Stimulated activated CD4-positive, alpha-beta T cell treated with anti-CD3 and anti-CD28 coated beads, Interleukin-4, amount 100 ng/mL, for 4 hours (primary cell): ENCODE measurements at places on chromosomes 11 and 22.

DNA sequence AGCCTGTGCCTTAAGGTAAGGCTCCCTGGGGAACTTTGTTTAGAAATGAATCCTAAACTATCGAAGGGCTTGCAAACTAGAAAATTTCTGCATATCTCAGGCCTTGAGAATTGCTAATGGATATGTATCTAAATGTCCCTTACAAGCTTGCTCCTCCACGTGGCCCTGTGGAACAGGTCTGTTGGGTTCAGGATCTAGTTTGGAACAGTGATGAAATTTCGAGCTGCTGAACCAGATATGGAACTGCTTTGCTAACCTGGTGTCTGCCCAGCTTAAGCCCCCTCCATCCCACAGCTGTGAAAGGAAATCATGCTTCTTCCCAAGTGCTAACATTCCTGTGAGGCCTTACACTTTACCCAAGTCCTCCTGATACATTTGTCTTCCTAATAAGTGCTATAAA, 11.6 kb downstream of the SREBF2 start:
- DNase-seq: no peak

GRCh38 chr11:69609351-69609750, 31.6 kb upstream of the CCND1 start:
- no peak for DNase-seq

- DNase-seq: no peak
Observed at GRCh38 chr22:44462246-44463010, 35.6 kb downstream of the RTL6 start.

DNA sequence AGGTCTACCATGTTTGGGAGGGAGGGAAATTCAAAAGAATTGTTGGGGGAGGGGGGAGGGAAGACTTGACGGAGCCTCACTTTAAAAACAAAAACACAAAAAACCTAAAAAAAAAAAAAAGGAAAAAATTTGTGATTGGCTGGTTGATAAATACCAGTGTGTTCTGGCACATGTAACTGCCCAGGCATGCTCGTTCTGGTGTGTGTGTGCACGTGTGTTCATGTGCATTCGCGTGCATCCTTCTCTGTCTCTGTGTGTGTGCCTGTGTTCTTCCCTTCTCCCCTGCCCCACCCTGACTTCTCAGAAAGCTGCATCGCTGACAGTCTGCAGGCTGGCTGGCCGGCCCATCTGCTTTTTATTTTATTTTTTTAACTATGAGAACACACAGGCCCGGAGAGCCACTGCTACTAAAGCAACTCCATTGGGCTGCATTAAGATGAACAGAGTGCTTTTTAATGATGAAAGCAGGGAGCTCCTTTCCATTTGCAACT, 22.6 kb upstream of the ADSL start:
- no peak for DNase-seq

DNA sequence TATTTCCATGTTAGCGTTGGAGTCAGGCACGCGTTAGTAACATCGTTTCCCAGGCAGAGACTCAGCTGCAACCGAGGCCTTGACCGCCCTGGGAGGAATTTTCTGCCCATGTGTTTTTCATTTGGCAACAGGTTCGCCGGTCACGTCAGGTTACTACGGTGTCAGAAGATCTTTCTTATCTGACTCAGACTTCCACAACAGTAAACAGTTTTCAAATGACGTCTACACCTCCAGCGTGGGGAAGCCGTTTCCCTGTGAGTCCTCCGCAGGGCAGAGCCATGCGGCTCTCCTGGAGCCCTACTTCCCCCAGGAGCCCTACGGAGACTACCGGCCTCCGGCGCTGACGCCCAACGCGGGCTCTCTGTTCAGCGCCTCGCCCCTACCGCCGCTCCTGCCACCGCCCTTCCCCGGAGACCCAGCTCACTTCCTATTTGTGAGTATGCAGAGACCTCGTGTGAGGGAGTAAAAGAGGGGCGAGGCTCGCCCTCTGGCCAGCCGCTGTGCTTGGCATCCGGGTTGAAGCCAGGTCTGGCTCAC, 14.3 kb upstream of the POU2AF3 start:
- DNase-seq: no peak

GRCh38 chr22:17943533-17944249, 80.7 kb downstream of the MICAL3 start:
- DNase-seq: no peak

DNA sequence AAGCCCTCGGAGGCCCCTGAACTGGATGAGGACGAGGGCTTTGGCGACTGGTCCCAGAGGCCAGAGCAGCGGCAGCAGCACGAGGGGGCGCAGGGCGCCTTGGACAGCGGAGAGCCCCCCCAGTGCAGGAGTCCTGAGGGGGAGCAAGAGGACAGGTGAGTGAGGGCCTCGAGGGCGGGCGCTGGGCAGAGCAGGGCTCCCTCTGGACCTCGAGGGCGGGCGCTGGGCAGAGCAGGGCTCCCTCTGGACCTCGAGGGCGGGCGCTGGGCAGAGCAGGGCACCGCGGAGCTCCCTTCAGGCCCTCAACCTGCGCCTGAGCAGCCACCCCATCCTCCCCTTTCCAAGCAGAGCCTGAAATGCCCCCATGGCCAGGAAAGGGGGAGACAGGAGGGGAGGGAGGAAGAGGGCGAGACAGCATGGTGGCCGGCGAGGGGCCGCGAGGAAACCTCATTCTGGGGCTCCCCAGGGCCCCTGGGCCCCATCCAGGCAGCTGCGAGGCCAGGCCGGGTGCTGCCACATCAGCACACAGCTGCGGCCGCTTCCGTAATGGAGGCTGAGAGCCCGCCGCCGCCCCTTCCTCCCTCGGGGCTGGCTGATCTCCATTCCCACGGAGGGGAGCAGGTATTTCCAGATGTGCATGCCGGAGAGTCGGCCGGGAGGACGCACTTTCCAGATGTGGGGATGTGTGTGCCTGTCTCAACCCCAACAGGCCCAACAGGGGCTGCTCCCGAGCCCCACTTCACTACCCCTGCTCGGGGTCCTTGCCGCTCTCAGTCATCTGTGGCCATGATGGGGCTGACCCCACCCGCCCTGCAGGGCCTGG, 10.0 kb downstream of the PRR33 start:
- DNase-seq: no peak

GRCh38 chr11:16604794-16605388, 133.6 kb upstream of the C11orf58 start:
- DNase-seq: peak; percentile 18

DNA sequence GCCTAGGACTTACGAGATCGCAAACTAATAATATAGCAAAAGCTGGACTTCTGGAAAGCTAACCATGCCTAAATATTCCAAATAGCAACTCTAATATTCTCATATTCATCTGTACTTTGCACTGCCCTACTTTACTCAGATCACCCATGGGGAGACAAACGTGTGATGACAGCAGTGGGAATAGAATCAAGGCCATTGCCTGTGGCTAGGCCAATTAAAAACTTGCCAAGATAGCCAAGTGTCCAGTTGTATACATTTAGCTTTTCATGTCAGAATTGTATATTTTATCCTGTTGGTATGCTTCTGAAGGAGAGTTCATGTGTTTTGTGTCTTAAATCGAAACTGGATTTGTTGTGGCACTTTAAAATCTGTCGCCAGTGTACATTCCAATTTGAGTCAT, 1.2 kb upstream of the CEP126 start:
- DNase-seq: no peak

GRCh38 chr11:88704485-88704884, 361.3 kb downstream of the GRM5 start:
- no peak for DNase-seq

DNA sequence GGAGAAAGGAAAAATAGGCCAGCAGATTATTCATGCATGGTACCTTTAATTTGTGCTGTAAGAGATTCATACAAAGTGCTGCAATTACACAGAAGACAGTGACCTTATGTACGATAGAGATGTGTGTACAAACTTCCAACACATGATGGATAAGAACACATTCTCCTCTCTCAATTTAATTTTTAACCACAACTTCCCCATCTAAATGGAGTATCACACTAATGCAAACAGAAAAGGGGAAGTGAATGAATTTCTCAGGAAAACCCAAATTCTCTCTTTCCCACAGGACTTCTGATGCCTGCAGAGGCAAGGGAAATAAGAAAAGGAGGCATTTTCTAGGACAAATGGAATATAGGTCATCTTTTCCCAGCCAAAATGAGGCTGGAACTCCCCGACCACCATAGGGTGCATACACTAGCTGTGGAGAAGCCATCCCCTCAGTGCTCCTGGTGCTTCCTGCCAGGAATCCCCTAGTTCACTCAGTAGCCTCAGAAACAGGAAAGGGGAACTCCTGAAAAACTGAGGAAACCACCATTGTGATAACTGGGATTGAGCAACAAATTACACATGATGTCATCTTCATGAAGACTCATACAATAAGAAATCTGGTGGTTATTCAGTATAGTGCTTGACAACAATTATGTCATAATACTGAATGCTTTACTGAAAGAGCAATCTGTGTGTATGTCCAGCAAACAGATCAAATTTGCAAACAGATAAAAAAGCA, 22.4 kb downstream of the MMP10 start:
- no peak for DNase-seq

GRCh38 chr11:45667929-45668680, 2.7 kb upstream of the CHST1 start:
- no peak for DNase-seq

- DNase-seq: no peak
Observed at GRCh38 chr11:75720639-75721038, 3.0 kb downstream of the MOGAT2 start.

DNA sequence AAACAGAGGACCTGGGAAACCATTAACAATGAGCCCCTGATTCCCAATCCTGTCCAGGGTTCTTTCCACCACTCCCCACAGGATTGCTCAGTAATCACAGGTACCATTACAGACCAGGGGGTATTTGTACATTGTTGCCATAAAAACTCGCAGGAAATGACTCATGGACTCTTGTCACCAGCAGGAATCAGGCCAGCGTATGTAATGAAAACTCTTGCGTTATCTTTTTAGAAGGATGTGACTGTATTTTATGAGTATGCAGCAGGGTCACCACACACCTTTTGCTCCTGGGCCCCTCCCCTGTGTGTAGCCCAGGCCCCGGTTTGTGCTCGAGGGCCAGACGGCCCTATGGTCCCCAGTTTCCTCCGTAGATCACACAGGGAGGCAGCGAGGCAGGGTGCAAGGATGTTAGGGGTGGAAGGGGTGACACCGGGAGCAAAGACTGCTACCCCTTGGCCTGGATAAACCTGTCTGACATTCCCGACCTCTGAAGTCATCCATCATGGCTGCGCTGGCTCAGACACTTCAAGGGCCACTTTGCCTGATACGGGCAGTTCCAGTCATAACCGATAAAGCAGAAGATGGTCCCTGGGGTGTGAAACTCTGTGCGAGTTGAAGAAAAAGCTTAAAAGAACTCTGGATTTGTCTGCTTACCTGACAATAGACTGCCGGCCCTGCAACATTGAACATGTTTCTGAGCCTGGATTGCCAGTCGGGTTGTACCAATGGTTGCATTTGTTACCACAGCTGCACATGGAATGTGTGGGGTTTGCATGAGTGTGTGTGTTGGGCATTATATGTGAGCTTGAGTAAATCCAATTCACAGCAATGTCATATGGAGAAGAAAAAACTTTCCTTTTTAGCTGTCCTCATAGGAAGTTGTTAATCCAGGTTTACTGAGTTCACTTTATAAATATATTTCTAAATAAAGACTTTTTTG, 56.9 kb downstream of the MICAL2 start:
- DNase-seq: no peak
